ENCODE measurements at places on chromosomes 1 and 21.

- DNase-seq: no peak
Measured at GRCh38 chr1:65255656-65256050, 53.7 kb upstream of the DNAJC6 start.

- DNase-seq: no peak
Measured at GRCh38 chr1:89169166-89169565, 6.6 kb downstream of the GBP7 start.

DNA sequence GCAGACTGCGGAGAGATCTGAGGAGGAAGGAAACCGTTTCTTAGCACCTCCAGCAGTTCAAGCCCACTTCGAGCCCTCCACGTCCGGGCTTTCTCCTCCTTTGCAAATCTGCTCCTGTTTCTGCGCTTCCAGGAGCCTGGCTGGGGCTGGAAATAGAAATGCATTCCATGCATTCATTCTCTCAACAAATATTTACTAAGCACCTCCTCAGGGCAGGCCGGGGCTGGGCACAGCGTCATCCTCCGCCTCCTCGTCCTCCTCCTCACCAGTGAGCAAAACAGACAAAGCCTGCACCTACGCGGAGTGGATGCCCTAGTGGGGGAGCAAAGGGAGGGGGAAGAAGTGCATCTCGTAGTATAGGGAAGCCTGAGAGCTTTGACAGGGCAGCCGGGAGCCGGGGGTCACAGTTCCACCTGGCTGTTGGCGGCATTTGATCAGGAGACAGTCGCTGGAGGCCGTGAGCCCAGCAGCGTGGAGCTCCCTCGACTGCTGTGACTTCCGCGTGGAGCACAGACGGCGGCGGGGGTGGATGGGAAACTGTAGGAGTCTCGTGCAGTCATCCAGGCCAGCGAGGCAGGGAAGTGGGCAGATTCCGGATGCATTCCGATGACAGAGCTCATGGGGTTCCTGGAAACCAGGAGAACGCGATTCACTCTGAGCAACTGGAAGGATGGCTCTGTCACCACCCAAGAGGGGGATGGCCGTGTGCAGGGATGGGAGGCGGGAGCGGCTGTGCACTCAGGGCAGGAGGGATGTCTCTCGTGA lies 93.5 kb downstream of the SIK1 start:
- no peak for DNase-seq

DNA sequence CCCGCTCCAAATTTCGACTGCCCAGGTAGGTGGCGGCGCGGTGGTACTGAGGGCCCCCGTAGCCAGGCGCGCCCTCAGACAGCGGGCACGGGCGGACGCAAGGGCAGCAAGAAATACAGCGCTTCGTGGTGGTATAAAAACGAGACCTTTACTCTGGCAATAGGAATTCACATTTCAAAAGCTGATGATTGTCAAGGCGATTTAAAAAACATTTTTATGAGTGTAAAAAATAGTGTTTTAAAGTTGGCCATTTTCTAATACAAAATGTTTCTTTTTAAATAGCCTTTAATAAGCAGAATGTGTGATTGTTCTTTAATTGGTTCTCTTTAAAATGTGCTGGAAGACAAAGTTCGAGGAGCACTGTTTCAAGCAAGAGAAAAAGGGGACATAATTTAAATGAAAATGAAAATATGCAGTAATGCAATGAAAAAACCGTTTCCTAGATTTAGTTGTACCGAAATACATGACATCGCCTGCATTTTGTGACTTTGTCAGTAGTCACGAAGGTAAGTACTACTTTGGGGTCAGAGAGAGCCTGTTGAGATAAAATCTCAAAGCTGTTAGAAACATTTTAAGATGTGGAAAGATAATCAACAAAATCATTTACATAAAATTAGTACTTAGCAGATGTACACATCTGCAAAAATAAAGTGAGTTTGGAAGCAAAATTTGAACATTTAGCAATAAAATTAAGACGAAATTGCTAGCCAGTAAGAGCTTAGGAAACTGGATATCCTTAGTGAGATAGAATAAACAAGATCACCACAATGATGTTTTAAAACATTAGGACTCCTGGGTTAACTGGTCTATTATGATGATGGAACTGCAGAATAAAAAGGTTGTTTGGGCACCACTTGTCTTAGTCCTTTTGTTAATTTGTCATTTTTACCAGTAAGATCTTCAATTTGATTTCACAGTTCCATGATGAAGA lies 1.1 kb upstream of the PSMG1 start:
- no peak for DNase-seq

- DNase-seq: no peak
Measured at GRCh38 chr1:228510803-228511413, 23.7 kb downstream of the RNF187 start.

GRCh38 chr1:31244326-31244725 lies 4.6 kb upstream of the NKAIN1 start:
- no peak for DNase-seq

DNA sequence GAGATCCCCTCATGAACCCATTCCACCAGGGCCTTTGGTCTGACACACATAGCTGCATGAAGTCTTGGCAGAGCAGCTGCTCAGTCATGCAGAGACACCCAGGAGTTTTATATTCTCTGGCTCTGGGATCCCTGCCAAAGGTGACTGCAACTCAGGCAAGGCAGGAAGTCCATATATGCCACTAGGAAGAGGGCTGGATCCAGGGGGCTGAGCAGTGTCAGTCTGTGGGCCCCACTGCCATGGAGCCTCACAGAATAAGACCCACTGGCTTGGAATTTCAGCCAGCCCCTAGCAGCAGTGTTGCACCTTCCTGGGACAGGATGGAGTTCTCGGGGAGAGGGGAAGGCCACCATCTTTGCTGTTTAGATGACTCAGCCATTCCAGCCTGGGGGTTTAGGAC lies 199.7 kb downstream of the TBX15 start:
- no peak for DNase-seq

DNA sequence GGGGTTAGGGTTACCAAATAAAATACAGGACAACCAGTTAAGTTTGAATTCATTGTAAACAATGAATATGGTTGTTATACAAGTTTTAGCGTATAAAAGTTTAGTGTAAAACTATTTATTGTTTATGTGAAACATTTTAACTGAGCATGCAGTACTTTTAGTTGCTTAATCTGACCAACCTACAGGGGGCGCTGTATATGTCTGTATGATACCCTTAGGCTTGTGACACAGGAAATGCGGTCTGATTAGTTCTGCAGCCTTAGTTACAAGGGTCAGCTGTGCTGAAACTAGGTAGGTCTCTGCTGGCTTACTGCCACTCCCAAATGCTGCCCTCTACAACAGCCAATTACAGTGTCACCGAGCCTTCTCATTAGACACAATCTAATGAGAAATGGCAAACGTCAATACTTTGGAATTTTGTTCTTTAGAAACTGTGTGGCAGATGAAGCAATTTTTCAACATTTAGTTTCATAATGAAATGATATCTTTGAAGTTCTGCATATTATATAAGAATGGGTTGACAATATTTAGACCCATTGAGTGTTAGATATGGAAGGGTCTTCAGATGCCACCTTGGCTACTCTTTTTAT lies 56.2 kb downstream of the NTNG1 start:
- no peak for DNase-seq

DNA sequence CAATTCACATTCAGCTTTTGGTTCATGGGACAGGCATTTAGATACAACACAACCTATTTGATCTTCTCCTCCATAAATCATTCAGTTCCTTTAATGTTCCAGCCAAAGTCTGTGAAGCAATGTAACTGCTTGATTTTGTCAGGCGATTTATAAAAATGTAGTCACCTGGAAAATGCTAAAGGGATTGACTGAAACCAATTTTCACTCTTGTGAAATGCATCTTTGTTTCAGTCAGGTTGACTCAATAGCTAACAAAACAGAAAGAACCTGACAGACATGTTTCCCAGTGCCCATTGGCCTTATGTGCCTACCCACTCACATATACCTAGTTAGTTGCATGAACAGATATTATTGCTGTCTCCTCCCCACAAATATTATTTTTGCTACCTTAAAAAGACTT lies 335.7 kb downstream of the CHRM3 start:
- no peak for DNase-seq

- DNase-seq: no peak
Measured at GRCh38 chr1:20470194-20470593, 15.8 kb downstream of the CAMK2N1 start.

DNA sequence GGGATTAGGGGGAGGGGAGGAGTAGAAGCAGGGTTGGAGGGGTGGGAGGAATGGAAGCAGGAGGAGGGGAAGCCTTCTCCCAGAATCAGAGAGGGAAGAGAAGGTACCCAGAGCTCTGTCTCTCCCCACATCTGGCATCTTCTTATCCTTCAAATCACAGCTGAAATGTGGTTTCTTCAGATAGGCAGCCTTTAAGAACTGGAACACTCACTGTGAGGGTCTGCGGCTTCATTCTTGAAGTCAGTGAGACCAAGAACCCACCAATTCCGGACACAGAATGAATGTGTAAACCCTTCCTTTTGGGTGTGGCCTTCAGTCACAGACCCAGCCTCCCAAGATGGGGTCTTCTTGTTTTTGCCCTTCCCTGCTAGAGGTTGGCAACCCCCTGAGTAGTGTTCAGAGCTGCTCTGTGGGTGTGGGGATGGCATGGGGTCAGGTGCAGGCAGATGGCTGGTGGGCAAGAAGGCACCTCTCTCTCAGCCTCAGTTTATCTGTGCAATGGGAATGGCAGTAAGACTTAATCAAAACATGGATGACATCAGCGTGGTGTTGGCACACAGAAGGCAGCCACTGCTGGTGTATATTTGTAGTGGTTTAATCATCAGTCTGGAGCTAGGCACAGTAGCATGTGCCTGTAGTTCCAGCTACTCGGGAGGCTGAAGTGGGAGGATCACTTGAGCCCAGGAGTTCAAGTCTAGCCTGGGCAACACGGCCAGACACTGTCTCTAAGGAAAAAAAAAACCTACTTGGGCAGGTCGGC lies 7.2 kb downstream of the FAAH start:
- no peak for DNase-seq

DNA sequence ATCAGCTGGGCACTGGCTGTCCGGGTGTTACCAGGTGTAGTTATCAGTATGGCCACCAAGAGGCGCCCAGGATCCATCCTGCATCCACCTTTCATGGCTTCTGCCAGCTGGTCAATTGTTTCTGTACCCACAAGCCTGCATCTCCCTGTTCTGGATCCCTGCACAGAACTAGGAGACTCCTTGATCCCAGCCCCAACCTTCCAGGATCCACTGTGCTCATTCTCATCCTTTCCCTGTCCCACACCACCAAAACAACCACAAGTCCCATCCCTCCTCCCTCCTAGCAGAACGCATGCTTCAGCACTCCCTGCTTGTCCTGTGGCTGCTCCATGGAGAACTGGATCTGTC lies 27.2 kb upstream of the FOXE3 start:
- no peak for DNase-seq

Data from GF-D8 (cell line).